ENCODE measurements at places on chromosomes 13 and 19. TPM values are rescaled to one million over a fixed set of nuclear protein-coding genes. Genes with fewer than 3 reads are reported as not detected.
A peak's percentile ranks its signal among the peaks of the same experiment; 100 is the strongest.

Gene AMER2
- total RNA-seq = not detected

Gene WDR88
- total RNA-seq = not detected

Gene U2AF2
- total RNA-seq = 174 TPM

Gene RCBTB2
- total RNA-seq = 21.0 TPM

Gene DCT
- total RNA-seq = not detected

Gene ARL11
- total RNA-seq = not detected

Gene LRRC63
- not detected for total RNA-seq

Gene PSG7
- not detected for total RNA-seq

Gene PNMA8C
- total RNA-seq = 0.17 TPM

Gene PRODH2
- not detected for total RNA-seq

Gene SSC5D
- 0.45 TPM for total RNA-seq

DNA sequence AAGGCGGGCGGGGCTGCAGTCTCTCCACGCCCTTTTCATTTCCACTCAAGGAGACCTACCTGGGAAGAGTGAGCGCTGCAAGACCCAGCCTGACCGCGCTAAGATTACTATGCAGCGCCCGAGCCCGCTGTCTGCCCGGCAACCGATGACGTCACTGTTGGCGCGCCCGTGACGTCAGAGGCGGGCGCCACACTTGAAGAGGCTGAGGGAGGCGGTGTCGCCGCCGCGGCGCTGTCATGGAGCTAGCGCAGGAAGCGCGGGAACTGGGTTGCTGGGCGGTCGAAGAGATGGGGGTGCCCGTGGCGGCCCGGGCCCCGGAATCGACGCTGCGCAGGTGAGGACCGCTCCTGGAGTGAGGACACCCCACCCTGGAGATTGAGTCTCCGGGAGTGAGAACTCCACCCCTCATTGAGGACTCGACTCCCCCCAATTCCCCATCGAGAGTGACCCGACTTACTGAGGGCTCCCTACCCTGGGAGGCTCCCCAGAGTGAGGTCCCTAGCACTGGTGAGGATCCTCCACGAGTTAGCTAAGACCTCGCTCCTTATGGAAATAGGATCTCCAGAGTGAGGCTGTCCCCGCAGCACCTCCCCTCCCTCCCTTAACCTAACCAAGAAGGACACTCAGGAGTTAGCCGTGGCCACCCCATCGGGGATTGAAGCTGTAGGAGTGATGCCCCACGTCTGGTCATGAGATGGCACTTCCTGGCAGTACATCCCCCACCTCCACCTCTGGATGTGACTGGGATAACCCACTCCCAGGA, at the start of gene HAUS5:
Gene HAUS5, plus strand, starts transcription at position 177 of the 763 bp plus-strand sequence. Its CDS starts 60 bp downstream, at position 237.
- DNase-seq = peak; percentile 86

DNA sequence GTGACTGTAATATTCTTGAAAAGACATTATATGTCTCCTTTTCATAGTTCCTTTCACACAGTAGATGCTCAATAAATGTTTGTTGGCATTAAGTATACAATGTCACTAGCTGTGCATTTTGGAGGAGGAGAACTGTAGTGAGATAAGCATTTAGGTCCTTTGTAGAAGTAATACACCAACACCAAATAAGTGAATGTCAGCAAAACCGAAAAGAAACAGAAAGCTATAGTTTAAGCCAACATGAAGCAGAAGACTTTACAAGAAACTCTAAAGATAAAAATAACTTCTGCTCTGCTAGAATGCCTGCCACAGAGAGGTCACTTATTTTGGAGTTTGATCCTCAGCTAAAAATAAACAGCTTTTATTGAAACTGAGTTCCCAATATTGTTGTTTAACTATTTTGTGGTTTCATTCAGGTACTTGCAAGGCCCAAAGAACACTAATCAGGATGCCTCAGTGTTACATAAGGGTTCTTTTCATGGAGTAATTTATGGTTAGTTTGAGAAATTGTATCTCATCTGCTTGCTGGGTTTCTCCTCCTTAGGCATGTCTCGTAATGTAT, 86.2 kb downstream of the STARD13 start:
- no peak for DNase-seq

- DNase-seq = no peak
Observed at GRCh38 chr19:51124729-51125128, at the start of gene SIGLEC9. TSS of gene SIGLEC9 (plus strand) at chr19:51124906. CDS start at chr19:51124975, 69 bp downstream.

DNA sequence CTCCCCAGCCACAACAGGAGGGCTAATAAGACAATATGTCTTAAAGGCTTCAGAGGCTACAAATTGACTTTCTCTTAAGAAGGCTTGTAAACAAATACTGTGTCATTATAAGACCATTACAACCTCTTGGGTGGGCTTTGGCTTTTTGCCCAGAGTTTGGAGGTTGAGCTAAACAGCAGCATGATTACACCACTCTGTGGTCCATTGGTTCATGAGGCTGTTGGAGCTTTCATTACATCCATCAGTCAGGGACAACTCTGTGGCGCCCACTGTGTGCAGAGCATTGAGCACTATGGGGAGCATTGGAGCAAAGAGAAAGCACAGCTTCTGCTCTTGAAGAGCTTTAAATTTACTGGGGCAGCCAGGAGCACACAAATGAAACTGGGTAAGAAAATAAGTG, 75.9 kb downstream of the TNFSF11 start:
- no peak for DNase-seq

DNA sequence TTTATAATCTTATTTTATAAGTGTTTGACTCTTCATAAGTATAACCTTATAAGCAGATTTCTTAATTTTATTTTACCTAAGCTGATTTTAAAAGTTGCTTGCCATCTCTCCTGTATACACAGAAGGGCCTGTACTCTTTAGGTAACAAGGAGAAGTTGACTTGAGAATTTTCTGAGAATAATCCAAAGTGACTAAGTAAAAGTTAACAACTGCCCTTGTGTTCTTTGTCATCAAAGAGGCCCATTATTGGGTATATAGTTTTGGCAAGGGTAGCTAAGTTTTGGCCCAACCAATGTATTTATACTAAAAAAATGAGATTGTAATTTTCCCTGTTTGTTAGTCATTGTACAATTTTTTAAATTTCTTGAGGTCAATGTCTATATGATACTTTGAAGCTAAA, 3.2 kb downstream of the LCP1 start:
- DNase-seq = no peak

DNA sequence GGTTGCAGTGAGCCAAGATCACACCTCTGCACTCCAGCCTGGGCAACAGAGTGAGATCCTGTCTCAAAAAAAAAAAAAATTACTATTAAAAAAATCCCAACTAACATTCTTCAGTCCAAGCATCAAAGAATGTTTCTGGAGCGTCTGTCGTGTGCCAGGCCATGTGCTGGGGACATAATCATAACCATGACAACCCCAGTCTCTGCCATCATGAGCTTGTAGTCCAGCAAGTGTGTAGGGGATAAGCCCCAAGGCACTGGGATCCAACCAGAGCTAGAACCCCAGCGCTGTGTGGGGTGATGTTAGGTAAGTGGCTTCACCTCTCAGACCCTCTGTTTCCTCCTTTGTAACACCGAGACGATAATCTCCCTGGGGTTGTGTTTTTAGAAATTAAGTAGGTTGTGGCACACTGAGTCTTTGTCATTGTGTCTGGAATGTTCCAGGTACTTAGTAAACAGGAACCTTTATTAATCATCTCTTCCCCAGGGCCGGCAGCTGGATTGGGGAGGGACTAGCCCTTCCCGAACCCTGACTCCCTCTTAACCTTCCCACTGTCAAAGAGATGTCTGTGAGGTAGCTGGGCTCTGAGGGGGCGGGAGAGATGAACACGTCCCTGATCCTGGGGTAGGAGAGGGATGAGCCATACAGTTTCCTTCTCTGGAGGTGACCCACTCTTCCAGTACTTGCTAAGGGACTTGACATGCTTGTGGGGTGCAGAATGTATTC, 5.2 kb downstream of the ITPKC start:
- peak; percentile 34 for DNase-seq

- DNase-seq = no peak
Observed at GRCh38 chr13:40384976-40385857, 281.2 kb downstream of the FOXO1 start.

GRCh38 chr19:9128171-9128570, 1.4 kb upstream of the OR7G3 start:
- DNase-seq = peak; percentile 15

DNA sequence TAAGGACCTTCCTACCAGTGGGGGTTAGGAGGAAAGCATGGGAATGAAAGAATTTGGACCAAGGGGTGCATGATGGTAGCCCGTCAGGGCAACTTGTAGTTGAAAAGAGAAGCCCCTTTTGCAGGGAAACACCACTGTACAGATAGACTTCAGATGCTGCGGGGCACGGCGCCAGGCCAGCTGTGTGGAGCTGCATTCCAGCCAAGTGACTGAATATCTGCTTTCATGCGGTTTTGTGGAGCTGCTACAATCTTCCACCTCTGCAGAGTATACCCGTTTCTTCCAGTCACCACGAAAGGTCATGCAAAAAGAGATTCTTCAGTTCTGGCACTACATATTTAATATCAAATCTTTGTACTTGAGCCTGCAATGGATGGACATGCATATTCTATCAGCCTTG, 104.7 kb downstream of the RGCC start:
- DNase-seq = peak; percentile 88

DNA sequence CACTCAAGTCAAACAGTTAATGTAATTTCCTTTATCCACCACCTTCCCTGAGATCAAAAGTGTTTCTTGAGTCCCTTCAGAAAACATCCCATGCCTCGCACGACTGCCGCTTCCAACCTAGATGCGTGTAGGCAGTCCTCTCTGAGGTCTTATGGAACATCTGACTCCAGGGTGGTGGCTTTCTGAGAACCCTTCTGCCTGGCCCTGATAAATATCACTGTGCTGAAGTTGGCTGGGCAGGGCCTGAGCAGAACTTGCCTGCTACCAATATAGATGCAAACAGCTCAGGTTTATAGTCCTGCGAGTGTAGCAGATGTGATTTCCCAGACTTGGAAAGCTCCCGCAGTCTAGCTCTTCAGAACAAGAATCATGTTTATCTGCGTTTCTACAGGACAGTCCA, 61.1 kb upstream of the GPR12 start:
- DNase-seq = no peak

DNA sequence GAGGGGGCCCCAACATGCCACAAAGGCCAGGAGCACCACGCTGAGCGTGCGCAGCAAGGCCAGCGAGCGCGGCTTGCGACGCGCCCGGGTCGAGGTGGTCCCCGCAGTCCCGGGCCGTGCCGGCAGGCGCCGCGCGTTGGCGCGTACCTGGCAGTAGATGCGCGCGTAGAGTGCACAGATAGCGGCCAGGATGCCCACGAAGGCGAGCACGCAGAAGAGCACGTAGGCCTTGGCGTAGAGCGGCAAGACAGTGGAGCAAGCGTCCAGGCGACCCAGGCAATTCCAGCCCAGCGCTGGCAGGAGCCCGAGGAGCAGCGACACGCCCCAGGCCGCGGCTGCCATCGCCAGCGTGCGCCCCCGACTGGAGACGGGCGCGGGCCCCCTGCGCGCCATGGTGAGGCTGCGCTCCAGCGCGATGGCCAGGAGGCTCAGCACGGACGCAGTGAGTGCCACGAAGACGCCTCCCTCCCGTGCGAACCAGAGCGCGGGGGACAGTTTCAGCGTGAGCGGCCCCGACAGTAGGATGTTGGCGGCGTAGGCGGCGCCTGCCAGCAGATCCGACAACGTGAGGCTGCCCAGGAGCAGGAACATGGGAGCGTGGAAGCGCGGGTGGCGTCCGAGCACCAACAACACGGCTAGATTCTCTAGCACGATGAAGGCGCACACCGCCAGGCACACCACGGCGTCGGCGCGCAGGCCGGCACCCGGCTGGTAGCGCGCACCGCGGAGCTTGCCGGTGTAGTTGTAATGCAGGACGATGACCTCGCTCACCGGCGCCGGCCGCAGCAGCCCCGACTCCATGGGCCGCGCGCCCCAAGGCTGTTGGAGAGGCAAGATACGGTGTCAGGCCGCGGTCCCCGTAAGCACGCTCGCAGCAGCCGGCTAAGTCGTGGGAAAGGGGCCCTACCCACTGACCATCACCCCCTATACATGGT, 2.8 kb downstream of the S1PR5 start:
- DNase-seq = no peak

DNA sequence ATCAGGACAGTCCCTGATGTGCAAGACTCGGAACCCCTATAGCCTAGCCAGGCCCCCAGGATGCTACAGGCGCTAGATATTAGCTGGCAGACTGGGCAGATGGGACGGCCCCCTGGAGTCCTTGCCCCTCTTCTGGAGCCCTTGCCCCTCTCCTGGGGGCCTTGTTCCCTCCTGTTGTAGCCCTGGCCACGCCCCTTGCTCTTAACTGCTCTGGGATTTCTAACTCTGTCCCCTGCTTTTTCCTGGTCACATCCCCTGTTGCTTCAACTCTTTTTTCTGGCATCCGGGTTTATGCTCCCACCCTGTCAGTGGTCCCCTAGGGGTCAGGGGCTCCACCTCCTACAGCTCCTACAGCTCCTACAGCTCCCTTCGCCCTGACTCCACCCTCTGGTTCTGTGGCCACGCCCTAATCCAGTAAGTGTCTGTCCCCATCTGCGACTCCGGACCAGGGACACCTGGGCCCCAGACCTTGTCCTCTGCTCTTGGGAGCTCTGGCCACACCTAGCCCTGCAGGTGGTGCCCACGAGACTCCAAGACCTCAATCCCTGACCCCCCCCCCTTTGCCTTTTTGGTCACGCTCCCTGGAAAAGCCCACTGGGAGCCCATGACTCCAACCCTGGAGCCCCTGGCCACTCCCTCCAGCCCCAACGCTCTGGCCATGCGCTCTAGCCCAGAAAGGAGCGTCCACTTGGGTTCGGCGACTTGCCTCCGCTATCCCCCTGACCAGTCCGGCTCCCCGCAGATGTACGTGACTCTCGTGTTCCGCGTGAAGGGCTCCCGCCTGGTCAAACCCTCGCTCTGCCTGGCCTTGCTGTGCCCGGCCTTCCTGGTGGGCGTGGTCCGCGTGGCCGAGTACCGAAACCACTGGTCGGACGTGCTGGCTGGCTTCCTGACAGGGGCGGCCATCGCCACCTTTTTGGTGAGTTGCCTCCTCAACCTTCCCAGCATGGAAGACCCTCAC, 6.8 kb downstream of the PLPPR2 start:
- no peak for DNase-seq

GRCh38 chr19:4014541-4015491, 7.3 kb downstream of the PIAS4 start:
- no peak for DNase-seq

GRCh38 chr19:19098703-19099632, 35.2 kb downstream of the SLC25A42 start:
- DNase-seq = no peak

DNA sequence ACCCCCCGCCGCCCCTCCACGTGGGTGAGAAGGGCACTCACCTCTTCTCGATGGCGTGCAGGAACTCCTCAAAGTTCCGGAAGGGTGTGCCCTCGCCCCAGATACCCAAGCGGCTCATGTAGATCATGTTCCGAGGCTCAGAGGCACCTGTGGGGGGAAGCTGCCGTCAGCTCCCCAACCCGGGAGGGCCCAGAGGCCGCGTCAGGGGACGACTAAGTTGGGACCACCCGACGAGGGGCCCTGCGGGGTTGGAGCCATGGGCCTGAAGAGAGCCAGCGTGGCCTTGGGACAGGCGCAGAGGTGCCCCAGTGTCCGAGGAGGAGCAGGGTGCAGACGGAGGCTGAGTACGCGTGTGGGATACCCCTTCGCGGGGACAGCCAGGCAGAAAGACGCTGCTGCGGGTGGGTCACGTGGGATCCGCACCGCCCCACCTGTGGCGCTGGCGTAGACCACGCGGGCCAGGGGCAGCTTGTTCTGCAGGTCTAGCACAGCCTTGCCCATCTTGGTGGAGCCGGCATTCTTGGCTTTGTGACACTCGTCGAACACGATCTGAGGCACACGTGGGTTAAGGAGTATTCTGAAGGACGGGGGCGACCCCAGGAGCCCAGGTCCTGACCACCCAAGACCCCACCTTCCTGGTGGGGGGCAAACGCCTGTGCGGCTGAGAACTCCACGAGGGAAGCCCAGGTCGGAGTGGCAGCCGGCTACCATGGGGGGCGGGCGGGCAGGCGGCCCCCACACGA, 15.9 kb downstream of the GPX4 start:
- DNase-seq = no peak
